ENCODE measurements at places on chromosomes 2 and 18.

DNA sequence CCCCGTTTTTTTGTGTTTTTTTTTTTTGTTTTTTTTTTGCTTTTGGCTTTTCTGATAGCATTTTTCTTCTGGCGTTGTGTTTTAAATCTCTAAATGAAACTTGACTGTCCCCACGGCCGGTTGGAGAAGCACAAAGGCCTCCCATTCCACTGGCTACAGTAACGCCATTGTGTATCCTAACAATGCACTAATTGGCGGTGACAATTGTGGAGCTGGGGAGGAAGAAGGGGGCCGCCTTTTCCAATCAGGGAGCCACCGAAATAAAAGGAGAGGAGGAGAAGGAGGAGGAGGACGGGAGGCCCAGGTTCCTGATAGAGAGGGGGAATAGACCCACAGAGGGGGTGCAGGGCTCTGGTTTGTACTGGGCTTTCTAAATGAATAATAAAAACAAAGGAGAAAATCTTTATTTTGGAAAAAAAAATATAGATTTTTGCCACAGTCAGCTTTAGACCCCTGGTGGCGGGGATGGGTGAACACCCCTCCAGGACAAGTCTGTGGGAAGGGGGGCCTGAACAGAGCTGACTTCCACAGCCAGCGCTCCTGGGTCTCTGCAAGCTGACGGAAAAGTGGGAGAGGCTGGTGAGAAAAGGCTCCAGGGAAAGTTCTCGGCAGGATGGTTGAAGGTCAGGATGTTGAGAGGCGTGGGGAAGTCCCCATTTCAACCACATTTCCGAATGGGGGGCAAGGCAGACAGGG lies 43.7 kb upstream of the FZD5 start:
- no peak for DNase-seq

DNA sequence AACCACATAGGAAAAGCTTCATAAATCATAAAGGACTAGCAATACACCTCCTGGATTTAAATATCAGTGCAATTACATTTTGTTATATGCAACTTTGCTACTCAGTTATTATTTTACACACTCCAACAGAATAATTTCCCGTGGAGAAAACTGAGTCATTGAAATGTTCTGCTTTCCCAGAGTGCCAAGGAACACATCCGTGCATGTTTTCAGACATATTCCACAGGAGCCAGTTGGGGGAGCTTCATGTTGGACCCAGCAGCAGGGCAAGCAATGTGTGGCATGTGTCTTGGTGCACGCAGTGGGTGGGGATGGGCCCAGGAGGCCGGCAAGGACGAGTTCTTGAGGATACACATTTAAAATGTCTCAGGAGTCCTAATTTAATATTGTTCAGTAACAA lies 14.4 kb upstream of the SMIM21 start:
- DNase-seq, result no peak

DNA sequence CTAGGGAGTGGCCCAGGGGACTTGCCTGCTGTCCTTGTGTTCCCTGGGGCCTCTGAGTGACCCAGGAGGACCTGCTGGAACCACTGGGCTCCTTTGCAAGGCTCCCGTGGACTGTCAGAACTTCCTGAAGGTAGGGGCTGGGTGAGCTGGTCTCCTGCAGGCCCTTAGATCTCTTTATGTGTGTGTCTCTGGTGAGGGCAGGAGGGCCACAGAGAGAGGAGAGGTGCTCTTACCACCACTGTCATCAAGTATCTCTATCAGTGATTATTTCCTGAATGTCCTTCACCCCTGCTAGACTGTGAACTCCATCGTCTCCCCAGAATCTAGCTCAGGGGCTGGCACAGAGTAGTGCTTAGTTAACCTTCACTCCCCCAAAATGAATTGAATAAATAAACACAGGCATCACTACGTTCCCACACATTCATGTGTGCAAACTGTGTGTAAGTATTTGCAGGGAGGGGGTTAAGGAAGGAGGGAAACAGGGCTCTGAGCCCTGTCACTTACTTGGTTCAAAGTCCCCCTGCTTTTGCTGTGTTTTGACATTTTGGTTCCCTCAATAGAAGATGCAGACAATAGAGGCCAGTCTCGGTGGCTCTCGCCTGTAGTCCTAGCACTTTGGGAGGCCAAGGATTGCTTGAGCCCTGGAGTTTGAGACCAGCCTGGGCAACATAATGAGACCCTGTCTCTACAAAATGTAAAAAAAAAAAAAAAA lies 100.8 kb upstream of the HAAO start:
- no peak for DNase-seq

DNA sequence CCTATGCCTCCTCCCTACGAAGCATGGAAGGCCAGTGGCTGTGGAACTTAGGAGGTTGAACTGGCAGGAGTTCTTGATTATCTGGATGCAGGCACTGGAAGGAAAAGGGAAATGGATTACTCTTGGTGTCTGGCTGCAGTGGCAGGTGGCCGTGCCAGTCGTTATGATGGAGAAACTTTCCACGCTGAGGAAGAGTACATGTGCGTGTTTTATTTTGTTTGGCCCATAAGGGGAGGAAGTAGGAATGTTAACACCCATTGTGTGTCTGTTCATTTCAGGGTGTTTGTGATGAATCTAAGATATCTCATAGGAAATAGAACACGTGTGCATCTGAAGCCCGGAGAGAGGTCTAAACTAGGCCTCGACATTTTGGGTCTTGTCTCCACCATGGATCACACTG lies 122.8 kb upstream of the NFATC1 start:
- no peak for DNase-seq

Data from GM12878 (cell line).